ENCODE measurements at places on chromosomes 1 and 21.
A peak's percentile ranks its signal among the peaks of the same experiment; 100 is the strongest.

- peak; percentile 31 for DNase-seq
Observed at GRCh38 chr1:64861611-64862010, 104.7 kb downstream of the JAK1 start.

GRCh38 chr21:15329191-15329590, 264.4 kb upstream of the NRIP1 start:
- DNase-seq: no peak

- DNase-seq: no peak
Observed at GRCh38 chr1:53368314-53369033, 40.6 kb upstream of the LRP8 start.

DNA sequence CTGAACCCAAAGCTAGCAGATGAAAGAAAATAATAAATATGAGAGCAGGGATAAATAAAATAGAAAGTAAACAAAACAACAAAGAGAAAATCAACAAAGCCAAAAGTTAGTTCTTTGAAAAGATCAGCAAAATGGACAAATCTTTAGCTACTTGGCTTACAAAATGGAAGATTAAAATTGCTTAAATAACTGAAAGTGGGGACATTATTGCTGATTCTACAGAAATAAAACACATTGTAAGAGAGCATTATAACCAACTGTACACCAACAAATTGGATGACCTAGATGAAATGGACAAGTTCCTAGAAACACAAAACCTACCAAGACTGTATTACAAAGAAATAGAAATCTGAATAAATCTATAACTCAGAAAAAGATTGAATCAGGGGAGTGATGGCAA, 238.3 kb upstream of the C1orf87 start:
- no peak for DNase-seq

- peak; percentile 13 for DNase-seq
Observed at GRCh38 chr1:232274236-232274855, 355.6 kb downstream of the SIPA1L2 start.

DNA sequence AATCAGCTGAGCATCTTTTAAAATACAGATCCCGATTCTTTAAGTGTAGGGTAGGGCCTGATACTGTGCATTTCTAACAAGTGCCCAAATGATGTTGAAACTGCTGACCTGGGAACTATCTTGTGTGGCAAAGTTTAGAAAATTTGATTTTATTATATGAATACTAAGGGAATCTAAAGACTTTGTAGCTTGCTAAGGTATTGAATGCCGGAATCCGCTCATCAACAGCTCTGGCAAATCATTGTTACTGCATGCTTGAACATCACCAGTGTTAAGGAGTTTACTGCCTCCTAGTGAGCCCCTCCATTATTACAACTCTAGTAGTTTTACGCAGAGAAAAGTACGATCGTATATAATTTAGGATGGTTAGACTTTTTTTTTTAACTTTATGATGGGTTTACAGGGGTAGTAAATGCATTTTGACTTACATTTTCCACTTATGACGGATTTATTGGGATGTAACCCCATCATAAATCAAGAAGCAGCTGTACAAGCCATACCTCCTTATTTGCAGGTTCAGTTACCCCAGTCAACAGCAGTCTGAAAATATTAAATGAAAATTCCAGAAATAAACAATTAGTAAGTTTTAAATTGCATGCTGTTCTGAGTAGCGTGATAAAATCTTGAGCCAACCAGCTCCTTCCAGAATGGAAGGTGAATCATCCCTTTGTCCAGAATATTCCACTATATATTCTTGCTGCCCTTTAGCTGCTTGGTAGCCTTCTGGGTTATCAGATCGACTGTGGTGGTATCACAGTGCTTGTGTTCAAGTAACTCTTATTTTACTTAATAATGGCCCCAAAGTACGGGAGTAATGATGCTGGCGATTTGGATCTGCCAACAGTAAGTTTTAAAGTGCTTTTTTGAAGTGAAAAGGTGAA, 892 bp downstream of the TYW3 start:
- DNase-seq: peak; percentile 62

Measured in AG08395 (cell line).